ENCODE measurements at places on chromosomes 7 and 10.
A peak's percentile ranks its signal among the peaks of the same experiment; 100 is the strongest.

GRCh38 chr7:90629297-90629918 is 33.3 kb downstream of the CDK14 start:
- DNase-seq = peak; percentile 33

DNA sequence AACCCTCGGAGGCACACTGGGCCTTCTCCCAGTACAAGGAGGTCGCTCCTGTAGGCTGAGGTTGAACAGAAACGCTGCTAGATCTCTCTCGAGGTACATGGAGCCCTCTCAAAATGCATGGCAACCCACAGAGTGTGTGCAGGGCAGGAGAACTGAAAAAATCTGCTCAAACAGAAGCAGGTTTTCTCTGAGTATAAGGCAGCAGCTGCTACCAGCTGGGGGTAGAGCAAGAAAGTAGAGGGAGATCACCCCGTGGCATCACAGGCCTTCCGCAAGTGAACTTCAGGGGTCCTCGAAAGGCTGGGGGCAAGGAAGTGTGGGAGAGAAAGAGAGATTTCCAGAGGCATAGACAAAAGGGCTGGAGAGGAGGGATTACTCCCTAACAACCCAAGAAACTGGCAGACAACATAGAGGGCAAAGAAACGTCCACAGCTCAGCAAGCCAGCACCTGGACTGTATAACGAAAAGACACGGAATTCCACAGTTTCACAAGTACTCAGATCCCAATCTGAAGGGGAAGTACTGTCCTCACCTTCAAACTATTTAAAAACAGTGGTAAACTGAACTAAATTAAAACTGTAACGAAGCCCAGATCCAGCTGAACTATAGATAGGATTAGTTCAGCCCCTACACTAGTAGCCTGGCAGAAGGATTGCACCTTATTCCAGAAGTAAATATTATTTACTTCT is 299.2 kb downstream of the IPMK start:
- DNase-seq = no peak

- DNase-seq = peak; percentile 51
Observed at GRCh38 chr7:17769918-17770317, 170.4 kb downstream of the SNX13 start.

DNA sequence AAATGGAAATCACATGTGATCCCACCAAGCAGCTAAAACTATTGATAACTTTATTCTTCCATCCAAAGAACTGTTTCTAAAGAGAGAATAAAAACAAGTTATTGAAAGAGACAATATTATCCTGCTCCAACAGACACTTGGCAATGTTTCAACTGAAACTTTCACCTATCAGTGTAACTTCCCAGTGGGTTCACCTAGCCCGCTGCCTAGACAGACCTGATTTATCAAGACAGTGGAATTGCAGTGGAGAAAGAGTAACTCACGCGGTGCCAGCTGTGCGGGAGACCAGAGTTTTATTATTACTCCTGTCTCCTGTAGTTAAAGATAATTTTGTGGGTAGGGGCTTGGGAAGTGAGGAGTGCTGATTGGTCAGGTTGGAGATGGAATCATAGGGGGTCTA is 199.8 kb downstream of the AHR start:
- DNase-seq = no peak

GRCh38 chr7:152078786-152079185 is 53.3 kb downstream of the GALNT11 start:
- no peak for DNase-seq

- DNase-seq = no peak
Observed at GRCh38 chr7:34067005-34067778, 161.9 kb downstream of the BMPER start.

GRCh38 chr7:91614431-91614830 is 266.1 kb downstream of the MTERF1 start:
- DNase-seq = no peak

- DNase-seq = no peak
Observed at GRCh38 chr10:70319824-70320223, 36.0 kb upstream of the NPFFR1 start.

DNA sequence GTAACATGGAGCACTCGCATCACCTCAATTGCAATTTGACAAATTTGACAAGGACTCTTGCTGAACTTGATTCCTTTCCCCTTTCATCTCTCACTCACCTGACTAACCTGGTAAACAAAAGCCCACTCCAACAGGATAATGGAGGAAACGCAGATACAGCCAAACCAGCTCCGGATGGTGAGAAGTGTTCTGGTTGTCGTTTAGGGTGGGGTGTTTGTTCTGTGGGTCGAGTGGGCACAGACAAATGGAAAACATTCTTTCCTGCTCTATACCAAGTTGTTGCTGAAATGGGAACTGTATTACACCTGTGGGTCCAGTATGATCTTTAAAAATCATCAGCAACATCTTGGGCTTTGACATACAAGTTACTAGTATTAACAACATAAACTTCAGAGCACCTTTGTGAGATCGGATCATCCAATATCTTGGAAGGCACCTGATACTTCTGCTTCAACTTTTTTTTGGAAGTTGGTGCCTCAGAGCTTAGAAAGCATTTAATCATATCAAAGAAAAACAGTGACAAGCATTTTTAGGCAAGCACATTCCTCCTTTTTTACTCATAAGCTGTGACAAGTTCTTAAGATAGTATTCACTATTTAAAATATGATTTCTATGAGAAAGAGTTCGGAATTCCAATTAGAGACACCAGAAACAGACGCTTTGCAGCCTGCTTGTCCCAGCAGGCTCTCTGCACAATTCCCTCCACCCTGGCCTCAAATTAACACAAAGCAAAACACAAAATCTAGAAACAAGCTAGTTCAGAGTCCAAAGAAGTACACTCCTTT is 58.1 kb downstream of the CCDC186 start:
- no peak for DNase-seq

DNA sequence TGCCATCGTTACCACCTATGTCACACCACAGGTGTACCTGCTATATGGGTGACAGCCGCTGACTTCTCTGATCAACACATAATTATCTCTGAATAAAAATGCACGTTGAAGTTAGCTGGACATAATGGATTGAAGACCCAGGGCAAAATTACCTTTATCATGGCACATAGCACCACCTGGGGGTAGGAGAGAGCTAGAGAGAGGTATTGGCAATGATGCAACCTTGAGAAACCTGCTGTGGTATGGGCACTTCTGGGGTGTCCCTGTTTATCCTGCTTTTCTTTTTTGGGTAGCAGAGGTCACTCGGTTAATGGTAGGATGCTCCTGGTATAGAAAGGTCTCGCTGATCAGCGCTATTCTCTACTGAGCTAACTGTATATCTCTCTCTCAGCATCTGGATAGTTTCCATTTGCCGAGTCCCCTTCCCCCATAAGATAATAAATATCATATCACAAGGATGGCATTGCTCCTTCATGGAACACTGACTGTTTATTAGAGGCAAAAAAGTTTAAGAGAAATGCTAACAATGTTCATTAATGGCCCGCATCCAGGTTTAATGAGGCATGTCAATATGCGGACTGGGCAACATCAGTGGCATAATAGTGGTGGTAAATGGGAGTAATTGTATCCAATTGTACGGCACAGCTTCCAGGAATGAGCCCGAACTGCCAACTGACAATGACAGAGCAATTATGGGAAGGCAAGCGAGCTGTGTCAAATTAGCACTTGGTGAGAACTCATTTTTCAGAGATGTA is 323.1 kb downstream of the TFEC start:
- no peak for DNase-seq

DNA sequence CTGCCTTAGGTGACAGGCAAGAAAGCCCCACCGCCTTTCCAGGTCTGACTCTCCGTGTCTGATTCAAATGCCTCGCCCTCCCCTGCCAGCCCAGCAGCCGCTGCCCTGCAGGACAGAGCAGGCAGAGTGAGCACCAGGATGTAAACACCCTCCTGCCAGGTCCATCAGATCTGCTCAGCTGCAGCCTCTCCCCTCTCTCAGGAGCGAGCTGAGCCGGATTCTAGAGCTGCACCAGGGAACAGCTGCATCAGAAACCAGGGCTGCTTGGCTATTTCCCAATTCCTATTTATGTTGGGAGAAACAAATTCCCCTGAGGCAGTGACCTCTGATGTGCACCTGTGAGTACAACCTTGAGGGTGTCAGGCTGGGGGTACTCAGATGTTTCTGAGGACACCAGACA is 121.5 kb upstream of the ZMIZ1 start:
- DNase-seq = no peak

GRCh38 chr7:1644341-1645070 is 25.6 kb upstream of the ELFN1 start:
- no peak for DNase-seq

- no peak for DNase-seq
Observed at GRCh38 chr10:72622271-72622670, 3.6 kb downstream of the MICU1 start.

DNA sequence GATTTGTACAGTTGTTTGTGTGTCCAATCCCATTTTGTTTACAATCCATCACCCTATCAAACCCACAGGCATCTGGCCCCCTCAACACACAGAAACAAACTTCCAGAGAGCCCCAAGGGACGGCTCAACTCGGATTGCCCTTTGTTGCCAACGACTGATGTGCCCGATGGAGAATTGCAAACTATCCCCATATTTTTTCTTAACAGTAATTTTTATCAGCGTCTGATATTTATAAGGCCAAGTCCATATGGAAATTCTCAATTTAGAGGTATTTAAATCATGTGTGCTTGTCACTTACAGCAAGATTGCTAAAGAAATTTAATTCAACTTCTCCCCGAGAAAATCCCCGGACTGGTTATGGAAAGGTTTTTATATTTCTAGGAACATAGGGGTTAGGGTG is 113.9 kb upstream of the NPS start:
- DNase-seq = no peak

- no peak for DNase-seq
Observed at GRCh38 chr7:157224627-157225026, 85.9 kb downstream of the UBE3C start.

DNA sequence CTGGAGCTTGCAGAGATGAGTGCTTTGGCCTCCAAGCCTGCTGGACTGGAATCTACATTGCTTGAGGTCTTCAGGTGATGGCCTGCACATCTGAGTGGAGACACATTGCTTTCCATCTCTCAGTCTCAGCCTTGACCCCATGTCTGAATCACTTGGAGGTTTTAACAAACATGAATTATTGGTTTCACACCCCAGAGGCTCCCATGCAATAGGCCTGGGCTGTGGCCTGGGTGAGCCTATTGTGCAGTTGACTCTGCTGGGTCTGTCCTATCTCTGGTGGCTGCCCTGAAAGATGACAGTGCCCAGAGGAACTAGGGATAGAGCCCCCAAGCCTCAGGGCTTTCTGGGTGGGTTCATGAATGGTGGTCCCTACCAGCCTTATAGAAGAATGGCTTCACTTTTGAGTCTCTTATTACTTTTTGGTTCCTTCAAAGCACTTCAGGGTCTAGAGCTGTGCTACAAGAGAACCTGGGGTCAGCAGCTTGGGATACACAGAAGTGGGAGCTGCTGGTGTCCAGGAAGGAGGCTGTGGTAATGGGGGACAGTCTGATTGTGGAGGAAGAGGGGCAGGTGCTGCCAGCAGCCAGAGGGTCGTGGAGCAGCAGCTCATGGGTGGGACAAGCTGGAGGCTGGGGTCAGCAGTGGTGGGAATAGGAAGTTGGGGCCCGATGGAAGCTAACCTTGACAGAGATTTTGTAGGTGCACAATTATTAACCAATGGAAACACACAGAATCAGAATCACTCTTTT is 5.5 kb downstream of the RAMP3 start:
- no peak for DNase-seq

DNA sequence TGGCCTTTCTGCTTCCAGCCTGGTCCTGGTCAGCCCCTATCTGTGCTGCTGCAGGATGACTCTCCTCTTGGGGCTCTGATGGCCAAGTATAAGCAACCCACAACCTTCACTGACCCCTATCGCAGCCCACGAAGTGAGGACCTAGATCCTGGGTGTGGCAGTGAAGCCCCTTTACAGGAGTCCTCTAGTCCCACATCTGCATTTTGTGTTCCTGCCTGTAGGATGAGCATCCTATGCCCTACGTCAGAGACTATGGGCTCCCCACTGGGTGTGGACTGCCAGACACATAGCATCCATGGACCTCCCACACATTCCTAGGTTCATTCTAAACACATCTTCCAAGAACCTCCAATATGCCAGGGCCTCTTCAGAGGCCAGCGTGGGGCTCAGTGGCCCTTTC is 29.0 kb downstream of the ARHGAP22 start:
- no peak for DNase-seq

GRCh38 chr10:101189461-101190401 is 39.5 kb downstream of the LBX1 start:
- DNase-seq = no peak

- no peak for DNase-seq
Observed at GRCh38 chr10:988667-989545, 672 bp downstream of the GTPBP4 start.

DNA sequence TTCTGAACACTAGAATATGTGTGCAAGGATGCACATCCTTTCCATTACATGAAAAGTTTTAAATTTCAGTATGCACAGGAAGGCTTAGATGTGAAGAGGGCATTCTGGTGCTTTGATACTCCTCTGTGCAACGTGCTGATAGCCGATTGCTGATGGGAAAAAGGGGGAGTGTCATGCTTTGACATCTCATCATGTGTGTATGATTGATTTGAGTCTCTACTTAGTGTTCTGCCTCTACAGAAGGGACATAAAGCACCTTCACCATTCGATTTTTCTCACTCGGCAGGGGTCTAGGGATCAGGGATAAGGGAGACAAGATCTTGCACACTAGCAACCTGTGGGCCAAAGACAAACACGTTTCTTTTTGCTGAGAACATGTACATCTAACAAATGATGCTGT is 114.7 kb upstream of the RSU1 start:
- DNase-seq = no peak

DNA sequence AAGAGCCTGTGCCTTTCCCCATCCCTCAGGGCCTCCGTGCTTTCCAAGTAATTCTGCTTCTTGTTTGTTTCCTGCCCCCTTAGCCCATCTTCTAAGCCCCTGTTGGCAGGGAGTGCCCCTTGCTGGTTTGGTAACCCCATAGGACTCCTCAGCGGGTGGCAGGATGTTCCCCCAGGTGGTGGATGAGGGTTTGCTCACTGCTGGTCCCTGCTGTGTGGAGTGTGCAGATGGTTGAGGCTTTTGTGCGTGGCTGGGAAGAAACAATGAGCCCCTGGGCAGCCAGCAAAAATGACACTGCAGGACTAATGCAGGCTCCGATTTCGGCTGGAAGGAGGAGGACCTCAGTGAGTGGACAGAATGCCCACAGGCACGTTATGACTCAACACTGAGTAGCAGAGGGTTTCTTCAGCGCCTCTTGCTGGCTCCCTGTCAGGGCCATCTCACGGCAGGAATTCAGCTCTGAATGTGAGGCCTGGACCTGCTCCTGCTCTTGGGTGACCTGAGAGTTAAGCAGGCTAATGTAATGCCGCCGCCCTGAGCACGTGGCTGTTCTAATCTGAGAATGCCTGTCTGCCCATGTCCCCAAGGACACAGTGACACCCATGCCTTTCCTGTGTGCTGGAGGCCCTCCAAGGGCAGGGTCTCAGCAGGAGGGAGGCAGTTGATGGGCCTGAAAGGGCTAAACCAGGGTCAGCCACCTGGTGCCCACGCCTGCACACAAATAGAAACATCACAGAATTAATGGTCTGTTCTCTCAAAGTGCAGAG is 16.6 kb downstream of the BAG3 start:
- no peak for DNase-seq

Data from CD4-positive, alpha-beta T cell treated with Interleukin-1 beta for 1 hour (primary cell).